ENCODE measurements at places on chromosomes 1 and 21.

GRCh38 chr1:158020886-158021620 lies 27.6 kb downstream of the KIRREL1 start:
- no peak for DNase-seq
- H3K27me3 ChIP-seq = peaks cover 3% of the 10 kb centered on the region
- no peak overlapping the region for H3K4me3 ChIP-seq
- no peaks in the 10 kb centered on the region for H3K4me1 ChIP-seq
- H3K27ac ChIP-seq = no peak overlapping the region

GRCh38 chr21:36766511-36766910 lies 67.6 kb downstream of the SIM2 start:
- H3K4me3 ChIP-seq = no peak overlapping the region
- no peak for DNase-seq
- no peak overlapping the region for H3K27ac ChIP-seq
- no peaks in the 10 kb centered on the region for H3K27me3 ChIP-seq

DNA sequence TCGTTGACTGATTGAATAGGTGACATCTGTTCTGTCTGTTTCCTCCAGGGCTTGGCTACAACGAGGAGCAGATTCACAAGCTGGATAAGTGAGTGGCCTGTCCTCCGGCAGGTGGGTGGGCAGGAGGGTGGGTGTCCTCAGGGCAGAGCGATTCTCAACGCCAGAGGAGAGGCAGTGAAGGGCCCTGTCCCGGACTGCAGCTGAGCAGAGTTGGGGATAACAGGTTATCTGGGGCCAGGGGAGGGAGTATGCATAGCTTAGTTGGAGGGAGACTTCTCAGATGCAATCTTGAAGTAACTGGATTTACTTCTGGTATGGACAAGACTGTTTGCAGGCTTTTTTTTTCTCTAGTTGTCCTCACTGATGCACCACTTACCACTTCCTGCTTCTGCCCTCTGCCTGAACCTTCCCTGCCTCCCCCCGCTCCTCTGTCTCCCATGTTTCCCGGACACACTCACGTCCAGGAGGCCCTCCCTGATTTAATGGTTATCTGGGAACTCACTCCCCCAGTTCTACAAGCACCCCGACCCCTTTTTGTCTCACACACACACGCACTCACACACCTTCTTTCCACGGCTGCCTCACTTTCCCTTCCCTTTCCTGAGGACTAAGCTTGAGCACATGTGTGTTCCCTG lies 16.4 kb upstream of the RASSF5 start:
- no peaks in the 10 kb centered on the region for H3K27me3 ChIP-seq
- H3K27ac ChIP-seq = no peak overlapping the region
- no peak overlapping the region for H3K4me3 ChIP-seq
- H3K36me3 ChIP-seq = peaks cover 57% of the 10 kb centered on the region
- DNase-seq = no peak
- H3K4me1 ChIP-seq = peaks cover 8% of the 10 kb centered on the region

DNA sequence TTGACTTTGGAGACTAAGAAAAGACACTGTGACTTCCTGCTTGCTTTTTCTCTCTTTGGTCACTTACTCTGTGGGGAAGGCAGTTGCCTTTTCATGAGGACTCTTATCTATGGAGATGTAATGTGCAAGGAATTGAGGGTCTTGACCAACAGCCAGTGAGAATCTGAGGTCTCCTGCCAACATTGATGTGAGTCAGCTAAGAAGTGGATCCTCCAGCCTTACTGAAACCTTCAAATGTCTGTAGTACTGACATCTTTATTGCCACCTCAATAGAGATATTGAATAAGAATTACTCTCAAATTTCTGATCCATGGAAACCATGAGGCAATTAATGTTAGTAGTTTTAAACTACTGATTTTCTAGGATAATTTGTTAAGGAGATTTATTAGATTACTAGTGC lies 598.4 kb downstream of the ADGRL2 start:
- H3K4me3 ChIP-seq = no peak overlapping the region
- no peak for DNase-seq
- no peak overlapping the region for H3K27ac ChIP-seq
- H3K27me3 ChIP-seq = no peaks in the 10 kb centered on the region
- no peaks in the 10 kb centered on the region for H3K4me1 ChIP-seq
- no peaks in the 10 kb centered on the region for H3K36me3 ChIP-seq

DNA sequence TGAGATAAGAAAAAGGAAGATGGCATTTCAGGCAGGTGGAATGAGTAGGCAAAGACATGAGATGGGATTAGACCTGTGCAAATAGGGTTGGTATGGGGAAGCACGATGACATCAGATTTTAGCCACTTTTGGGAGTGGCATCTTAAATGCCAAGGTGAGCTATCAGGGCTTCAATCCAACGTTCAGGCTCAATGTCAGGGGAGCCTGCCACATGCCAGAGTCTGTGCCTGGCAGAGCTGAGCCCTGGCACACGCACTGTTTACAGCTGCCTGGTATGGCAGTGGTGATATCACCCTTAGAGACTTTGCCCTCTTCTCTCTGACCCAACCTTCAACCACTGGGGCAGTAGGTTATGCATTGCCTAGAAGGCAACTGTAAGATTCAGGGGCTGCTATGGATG lies 1.1 kb upstream of the GUCA2B start:
- no peak for DNase-seq
- peaks cover 8% of the 10 kb centered on the region for H3K27me3 ChIP-seq
- H3K4me3 ChIP-seq = no peak overlapping the region
- H3K27ac ChIP-seq = no peak overlapping the region

GRCh38 chr1:183956559-183957188 lies 80.9 kb downstream of the COLGALT2 start:
- peaks cover 1% of the 10 kb centered on the region for H3K27me3 ChIP-seq
- H3K36me3 ChIP-seq = peaks cover 11% of the 10 kb centered on the region
- peak; percentile 78 for DNase-seq

- H3K27ac ChIP-seq = no peak overlapping the region
- no peak overlapping the region for H3K4me3 ChIP-seq
- H3K27me3 ChIP-seq = no peaks in the 10 kb centered on the region
Measured at GRCh38 chr1:72397786-72398185, 115.4 kb upstream of the NEGR1 start.

GRCh38 chr1:111621050-111621449 lies 1.5 kb downstream of the RAP1A start:
- H3K27me3 ChIP-seq = no peaks in the 10 kb centered on the region
- peak overlapping the region; percentile 93 for H3K27ac ChIP-seq
- peaks cover 28% of the 10 kb centered on the region for H3K36me3 ChIP-seq
- peak overlapping the region; percentile 97 for H3K4me3 ChIP-seq
- peaks cover 70% of the 10 kb centered on the region for H3K4me1 ChIP-seq
- no peak for DNase-seq

DNA sequence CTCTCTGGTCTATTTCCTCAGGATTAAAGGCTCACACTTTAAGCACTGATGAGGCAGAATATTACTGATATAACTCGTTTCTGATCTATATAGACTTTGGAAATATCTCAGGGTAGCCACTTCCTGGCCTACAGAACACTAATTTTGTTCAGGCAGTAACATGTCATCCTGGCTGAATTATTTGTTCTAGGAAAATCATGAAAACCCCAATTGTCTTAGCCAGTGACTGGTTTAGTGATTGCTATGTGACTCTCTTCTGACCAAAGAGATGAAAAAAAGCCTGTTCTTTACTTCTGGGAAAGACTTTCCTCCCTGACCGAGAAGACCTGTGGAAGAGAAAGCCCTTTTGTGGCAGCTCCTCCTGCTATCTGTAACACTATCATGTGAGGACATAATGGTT lies 453.7 kb downstream of the SETD4 start:
- H3K4me3 ChIP-seq = no peak overlapping the region
- H3K4me1 ChIP-seq = no peaks in the 10 kb centered on the region
- no peak overlapping the region for H3K27ac ChIP-seq
- no peak for DNase-seq
- no peaks in the 10 kb centered on the region for H3K36me3 ChIP-seq
- H3K27me3 ChIP-seq = peaks cover 17% of the 10 kb centered on the region

GRCh38 chr1:221643404-221644144 lies 98.3 kb downstream of the DUSP10 start:
- no peak for DNase-seq
- no peaks in the 10 kb centered on the region for H3K4me1 ChIP-seq
- no peak overlapping the region for H3K27ac ChIP-seq
- H3K4me3 ChIP-seq = no peak overlapping the region
- H3K27me3 ChIP-seq = no peaks in the 10 kb centered on the region

DNA sequence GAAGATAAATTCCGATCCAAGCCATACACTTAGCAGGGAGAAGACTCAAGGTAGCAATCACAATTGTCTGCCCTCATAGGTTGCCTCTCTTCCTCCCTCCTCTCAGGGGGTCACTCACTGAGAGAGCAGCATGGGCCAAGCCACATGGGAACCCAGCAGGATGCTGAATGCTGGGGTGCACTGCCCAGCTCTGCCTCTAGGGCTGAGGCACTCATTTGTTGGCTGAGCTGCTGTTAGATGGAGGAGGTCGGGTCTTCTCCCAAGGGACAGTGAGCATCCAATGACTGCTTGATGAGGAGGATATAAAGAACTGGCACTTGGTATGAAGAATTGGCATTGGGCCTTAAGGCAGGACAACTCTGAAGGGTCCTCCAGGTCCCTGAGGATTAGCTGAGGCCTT lies 418.8 kb downstream of the SIPA1L2 start:
- H3K27me3 ChIP-seq = peaks cover 3% of the 10 kb centered on the region
- no peaks in the 10 kb centered on the region for H3K36me3 ChIP-seq
- no peaks in the 10 kb centered on the region for H3K4me1 ChIP-seq
- DNase-seq = no peak
- no peak overlapping the region for H3K4me3 ChIP-seq

- H3K27me3 ChIP-seq = no peaks in the 10 kb centered on the region
- H3K36me3 ChIP-seq = no peaks in the 10 kb centered on the region
- H3K4me3 ChIP-seq = no peak overlapping the region
- DNase-seq = no peak
- H3K27ac ChIP-seq = no peak overlapping the region
Measured at GRCh38 chr21:28282833-28283232, 709.8 kb downstream of the LTN1 start.

DNA sequence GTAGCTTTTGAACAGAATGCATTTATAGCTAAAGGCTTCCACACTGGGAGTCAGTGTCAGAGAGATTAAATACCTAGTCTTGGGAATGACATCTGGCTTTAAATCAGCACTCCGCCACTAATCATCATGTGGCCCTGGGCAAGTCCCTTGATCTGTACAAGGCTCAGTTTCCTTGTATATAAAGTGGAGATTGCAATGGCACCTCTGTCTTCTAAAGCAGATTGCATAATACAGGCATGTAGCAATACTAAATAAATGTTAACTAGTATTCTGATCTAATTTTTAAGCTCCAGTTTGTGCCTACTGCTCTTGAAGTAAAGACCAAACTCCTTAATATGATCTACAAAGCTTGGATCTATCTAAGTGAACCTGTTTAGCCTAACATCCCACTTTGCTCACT lies 249.4 kb downstream of the PLPP3 start:
- no peak for DNase-seq
- peaks cover 7% of the 10 kb centered on the region for H3K4me1 ChIP-seq
- no peaks in the 10 kb centered on the region for H3K36me3 ChIP-seq
- no peak overlapping the region for H3K27ac ChIP-seq

- H3K36me3 ChIP-seq = no peaks in the 10 kb centered on the region
- no peaks in the 10 kb centered on the region for H3K27me3 ChIP-seq
- no peak for DNase-seq
- no peaks in the 10 kb centered on the region for H3K4me1 ChIP-seq
- H3K27ac ChIP-seq = no peak overlapping the region
Measured at GRCh38 chr1:96515925-96516324, 205.7 kb upstream of the PTBP2 start.

GRCh38 chr1:117046781-117047180 lies 13.3 kb upstream of the TTF2 start:
- H3K27ac ChIP-seq = no peak overlapping the region
- peaks cover 32% of the 10 kb centered on the region for H3K4me1 ChIP-seq
- no peaks in the 10 kb centered on the region for H3K27me3 ChIP-seq

- H3K4me3 ChIP-seq = no peak overlapping the region
- H3K27me3 ChIP-seq = no peaks in the 10 kb centered on the region
- no peaks in the 10 kb centered on the region for H3K4me1 ChIP-seq
Measured at GRCh38 chr1:118931876-118932275, 56.3 kb downstream of the TBX15 start.

DNA sequence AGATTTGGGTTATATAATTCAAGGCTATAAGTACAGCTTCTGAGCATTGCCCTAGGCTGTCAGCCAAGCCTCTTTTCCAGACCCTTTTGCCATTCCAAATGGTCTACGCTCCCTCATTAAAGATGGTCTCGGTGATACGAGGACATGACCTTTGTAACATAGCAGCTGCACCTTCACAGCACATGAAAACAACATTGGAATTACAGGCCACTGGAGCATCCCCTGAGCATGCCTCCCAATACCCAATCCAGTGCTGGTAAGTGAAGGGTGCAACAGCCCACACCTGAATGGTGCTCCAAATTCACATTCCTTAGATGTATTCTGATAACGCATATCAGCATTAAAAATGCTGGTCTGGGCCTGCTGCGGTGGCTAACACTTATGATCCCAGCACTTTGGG lies 20.1 kb upstream of the PTPRF start:
- no peak for DNase-seq
- no peak overlapping the region for H3K4me3 ChIP-seq
- no peaks in the 10 kb centered on the region for H3K36me3 ChIP-seq
- H3K27me3 ChIP-seq = no peaks in the 10 kb centered on the region

DNA sequence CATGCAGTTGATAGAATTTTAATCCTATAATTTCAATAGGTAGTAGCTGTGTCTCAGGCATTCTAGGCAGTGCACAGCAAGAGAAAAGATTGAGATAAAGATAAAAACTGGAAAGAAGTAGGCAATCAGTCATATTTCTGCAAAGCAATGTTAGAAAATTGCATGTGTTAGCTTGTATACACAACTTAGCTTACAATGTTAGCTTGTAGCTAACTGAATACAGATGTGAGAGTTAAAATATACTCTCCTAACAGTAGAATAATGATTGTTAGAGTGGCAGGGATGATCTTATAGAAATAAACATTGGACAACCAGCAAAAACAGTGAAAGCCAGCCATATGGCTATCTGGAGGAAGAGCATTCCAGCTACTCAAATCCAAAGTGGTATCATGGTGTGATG lies 29.0 kb downstream of the PTPRC start:
- H3K27me3 ChIP-seq = no peaks in the 10 kb centered on the region
- DNase-seq = no peak
- peaks cover 80% of the 10 kb centered on the region for H3K4me1 ChIP-seq
- H3K4me3 ChIP-seq = peak overlapping the region; percentile 75
- H3K27ac ChIP-seq = peak overlapping the region; percentile 93

- peak overlapping the region; percentile 87 for H3K27ac ChIP-seq
- H3K4me3 ChIP-seq = peak overlapping the region; percentile 92
- no peak for DNase-seq
- no peaks in the 10 kb centered on the region for H3K27me3 ChIP-seq
- peaks cover 25% of the 10 kb centered on the region for H3K4me1 ChIP-seq
Measured at GRCh38 chr1:11979028-11979850, 1.0 kb upstream of the MFN2 start.

DNA sequence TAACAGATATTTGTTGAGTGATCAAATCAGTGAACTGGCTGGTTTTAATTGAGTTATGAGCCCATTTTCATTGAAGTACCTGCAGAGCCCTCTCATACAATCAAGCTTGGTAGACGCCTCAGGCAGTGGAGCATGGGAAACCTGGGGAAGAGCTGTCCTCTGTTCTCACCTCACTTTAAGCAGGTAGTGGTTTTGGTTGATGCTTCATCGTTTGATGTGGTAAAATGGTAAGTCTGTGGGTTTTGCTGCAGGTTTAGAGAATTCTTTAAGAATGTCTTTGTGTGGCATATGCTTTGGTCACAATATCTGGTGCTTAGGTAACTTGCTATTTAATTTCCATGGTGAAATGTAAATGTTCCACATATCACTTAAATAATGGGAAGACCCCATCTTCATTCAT lies 10.0 kb downstream of the LAMC1 start:
- DNase-seq = no peak
- peaks cover 5% of the 10 kb centered on the region for H3K4me1 ChIP-seq
- peaks cover 56% of the 10 kb centered on the region for H3K27me3 ChIP-seq
- no peak overlapping the region for H3K4me3 ChIP-seq
